LNCaP clone FGC (cell line): ENCODE measurements at places on chromosomes 1 and 21.

- no peak for DNase-seq
Observed at GRCh38 chr1:212067787-212068186, 32.2 kb downstream of the DTL start.

GRCh38 chr1:25562101-25562927 lies 18.9 kb downstream of the LDLRAP1 start:
- DNase-seq = no peak

- DNase-seq = no peak
Observed at GRCh38 chr1:171127501-171127900, 36.8 kb downstream of the FMO3 start.

DNA sequence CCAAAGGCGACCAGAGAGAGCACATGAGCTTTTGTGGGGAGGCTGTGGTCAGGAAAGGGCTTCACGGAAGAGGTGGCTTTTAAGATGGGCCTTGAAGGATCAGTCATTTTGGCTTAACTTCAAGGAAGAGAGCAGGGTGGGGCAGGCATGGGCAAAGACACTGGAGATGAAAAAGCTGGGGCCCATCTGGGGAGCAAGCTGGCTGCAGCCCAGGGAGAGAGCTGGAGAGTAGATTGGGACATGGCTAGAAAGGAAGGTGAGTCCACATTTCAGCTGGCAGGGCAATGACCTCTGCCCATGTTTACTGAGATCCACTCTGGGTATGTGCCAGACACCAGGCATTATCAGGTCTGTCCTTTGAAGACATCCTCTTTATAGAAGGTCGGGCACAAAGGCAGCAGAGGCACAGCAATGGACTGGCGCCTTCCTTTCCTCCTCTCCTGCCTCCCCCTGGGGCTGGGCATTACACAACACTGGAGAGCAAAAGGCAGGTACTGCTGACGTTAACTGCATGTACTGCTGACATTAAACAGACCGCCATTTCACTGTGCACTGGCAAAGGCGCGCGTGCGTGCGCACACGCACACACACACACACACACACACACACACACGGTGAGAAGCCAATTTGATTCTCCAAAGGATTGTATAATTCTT lies 2.2 kb upstream of the UBXN10 start:
- DNase-seq = no peak

DNA sequence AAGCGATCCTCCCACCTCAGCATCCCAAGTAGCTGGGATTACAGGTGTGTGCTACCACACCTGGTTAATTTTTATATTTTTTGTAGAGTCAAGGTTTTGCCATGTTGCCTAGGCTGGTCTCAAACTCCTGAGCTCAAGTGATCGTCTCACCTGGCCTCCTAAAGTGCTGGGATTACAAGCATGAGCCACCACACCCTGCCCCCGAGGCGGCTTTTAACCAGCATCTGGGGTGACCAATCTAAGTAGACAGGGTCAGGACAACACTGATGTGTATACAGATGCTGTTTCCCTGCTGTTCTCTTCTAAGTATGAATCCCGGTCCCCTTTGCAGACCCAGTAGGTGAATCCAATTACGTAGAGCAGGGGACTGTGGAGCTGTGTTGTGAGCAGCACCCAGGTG lies 23.9 kb downstream of the THAP3 start:
- DNase-seq = no peak

GRCh38 chr1:107926436-107927080 lies 38.4 kb downstream of the VAV3 start:
- no peak for DNase-seq

DNA sequence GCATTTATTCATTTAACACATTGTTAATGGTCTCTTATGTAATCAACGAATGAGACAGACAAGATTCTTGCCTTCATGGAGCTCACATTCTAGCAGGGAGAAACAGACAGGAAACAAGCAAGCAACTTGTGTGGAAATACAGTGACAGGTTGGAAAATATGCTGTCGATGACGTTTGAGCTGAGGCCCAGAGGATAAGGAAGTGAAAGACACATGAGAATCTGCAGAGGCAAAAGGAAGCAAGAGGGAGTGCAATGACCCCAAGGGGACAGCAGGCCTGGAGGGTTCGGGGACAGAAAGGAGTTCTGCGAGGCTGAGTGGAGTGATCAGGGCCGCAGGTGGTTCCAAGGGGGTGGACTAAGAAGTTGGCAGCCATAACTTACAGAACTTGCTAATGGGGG lies 60.6 kb upstream of the AKT3 start:
- DNase-seq = no peak

GRCh38 chr1:18636596-18637508 lies 6.2 kb downstream of the PAX7 start:
- no peak for DNase-seq

DNA sequence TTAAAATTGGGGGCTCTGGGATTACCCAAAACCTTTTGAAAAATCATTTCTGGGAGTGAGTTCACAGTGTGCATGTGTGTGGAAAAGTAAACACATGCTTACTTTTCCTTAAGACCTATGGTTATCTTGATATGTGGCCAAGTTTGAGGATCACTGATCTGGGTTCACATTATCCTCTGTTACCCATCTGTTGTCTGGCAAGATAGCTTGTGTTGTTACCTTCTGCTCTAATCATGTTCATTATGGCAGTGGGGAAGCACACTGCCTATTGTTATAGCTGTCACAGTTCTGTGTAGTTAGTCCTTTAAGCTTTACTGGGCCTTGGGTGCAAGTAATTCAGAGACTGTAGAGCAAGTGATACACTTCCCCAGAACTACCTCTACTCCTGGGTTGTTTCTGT lies 5.0 kb downstream of the CTBS start:
- DNase-seq = no peak

- DNase-seq = no peak
Observed at GRCh38 chr1:94970783-94971182, 43.9 kb upstream of the CNN3 start.

DNA sequence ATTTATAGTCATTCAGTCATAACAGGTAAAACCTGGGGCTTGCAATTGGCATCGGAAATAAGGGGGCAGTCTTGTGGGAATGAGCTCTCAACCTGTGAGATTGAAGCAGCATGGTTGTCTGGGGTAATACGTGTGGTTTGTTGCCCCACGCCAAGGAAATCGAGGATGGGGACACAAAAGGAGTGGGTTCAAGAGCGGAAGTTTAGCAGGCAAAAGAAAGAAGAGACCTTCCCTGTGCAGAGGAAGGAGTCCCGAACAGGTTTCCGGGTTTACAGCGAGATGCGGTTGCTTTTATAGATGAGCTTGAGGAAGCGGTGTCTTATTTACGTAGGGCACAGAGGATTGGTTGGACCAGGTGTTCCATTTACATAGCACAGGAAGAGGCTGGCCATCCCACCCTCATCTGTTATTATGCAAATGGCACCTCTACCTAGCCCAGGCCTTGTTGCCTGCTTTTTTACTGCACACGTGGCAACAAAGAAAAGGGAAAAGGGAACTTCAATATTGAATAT lies 37.3 kb downstream of the IFNAR1 start:
- peak; percentile 28 for DNase-seq

DNA sequence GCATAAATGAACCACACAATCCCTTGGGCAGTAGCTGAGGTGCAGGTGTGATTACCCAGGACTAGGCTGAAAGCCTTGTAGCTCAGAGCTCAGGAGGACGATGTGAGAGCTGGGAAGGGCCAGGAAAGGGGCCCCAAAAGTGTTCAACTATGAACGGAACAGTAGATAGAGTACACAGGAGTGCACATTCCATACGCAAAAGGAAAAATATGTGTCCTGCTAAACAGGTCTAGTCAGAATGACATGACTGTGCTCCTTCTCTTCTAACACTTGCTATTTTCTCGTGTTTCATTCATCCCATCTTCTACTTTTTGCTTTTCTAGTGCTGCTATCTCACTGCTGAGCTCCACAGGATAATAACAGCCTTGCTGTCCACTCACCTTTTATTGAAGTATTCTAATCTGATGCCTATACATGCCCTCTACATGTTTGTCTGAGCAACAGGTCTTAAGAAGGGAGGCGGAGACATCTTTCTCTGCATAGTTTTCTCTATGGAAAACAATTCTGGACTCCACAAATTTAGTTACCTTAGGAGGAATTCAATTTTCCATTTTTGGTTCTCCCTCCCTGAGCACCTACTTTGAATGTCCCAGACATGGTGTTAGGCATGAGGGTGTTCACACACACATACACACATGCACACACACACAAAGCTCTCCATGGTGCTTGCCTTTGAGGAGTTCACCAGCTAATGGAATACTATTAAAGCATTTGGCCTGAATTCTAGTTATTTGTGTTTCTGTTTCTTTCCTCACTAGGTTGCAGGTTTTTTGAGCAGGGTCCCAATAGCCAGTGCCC lies 3.4 kb downstream of the S100A10 start:
- DNase-seq = no peak

- DNase-seq = no peak
Observed at GRCh38 chr1:237709355-237709754, 181.4 kb downstream of the ZP4 start.

DNA sequence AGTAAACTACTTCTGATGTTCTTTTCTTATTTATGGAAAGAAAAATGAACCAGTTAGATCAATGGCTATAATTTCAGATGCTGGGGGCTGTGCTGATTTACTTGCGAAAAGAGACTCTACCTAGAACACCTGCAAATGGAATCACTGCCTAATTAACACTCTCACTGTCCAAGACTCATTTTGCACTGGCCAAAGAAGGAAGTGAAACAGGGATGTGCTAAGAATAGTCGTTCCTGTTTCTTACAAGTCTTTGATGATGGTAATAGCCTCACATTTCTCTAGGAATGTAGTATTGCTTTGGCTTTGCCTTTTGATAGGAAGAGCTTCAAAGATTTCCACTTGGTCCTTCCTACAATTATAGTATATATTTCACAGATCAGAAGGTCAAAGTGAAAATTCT lies 12.7 kb upstream of the TSNAX start:
- DNase-seq = no peak

- no peak for DNase-seq
Observed at GRCh38 chr1:156581661-156582387, 2.3 kb downstream of the TTC24 start.

DNA sequence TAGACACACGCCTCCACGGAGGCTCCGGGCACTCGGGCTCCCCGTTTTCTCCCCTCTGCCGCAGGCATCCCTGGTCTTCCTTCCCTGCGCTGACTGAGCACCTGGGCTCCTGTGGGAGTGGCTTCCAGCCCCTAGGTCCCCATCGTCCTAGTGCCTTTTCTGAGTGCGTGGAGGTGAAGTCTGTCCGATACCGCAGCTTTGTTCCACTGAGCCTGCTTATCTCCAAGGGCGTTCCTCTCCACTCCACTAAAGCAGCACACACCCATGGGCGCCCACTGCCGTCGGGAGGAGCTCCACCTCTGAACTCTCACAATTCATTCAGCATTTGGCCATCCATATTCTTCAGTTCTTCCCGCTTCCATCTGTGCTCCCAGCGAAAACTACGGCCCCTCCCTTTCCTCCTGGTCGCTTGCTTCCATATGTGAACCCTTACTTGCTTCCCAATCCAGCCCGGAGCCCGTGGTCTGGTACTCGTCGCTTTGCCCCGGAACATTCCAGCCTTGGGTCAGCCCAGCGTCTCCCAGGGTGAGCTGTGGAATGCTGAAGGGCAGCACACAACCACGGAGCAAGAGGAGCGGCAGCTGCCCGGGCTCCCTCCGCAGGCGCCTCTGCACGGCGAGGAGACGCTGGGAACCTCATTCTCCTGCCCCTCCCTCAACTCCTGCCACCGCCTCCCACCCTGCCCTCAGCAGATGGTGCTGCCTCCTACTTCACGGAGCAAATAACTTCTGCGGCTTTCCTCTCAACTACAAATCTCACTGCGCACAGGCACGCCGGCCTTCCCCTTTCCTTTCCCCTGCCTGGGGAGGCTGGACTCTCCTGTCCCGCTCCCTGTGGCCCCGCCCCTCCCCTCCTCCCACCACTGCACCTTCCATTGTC lies 27.5 kb downstream of the ATP8B2 start:
- no peak for DNase-seq

DNA sequence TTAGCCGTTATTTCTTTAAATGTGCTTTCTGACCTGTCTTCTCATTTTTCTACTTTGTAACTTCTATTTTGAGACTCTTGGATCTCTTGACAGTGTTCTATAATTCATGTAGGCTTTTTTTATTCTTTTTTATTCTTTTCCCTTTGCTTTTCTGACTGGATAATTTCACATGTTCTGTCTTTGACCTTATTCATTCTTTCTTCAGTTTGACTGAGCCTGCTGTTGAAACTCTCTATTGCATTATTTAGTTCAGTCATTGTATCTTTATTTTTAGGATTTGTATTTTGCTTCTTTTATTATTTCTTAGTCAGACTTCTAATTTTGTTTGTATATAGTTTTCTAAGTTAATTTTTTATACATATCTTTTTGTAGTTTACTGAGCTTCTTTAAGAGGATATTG lies 66.1 kb downstream of the DNAH14 start:
- no peak for DNase-seq

DNA sequence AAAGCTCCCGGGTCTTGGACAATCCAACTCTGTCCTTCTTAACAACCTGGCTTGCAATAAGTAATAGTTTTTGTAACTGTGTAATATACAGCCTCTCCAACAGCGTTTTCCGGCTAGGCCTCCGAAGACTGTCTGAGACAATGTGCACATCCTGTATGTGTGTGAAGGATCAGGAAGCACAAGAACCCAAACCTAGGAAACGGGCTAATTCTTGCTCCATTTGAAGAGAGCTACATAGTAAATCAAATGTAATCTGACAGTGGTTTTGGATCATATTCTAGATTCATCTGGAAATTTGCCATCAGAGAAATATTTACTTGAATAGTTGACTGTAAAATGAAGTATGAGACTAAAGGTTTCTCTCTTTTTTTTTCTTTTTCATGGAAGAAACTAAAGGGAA lies 1.2 kb downstream of the GPR52 start:
- no peak for DNase-seq

GRCh38 chr1:168613691-168614231 lies 37.4 kb downstream of the XCL1 start:
- DNase-seq = no peak

DNA sequence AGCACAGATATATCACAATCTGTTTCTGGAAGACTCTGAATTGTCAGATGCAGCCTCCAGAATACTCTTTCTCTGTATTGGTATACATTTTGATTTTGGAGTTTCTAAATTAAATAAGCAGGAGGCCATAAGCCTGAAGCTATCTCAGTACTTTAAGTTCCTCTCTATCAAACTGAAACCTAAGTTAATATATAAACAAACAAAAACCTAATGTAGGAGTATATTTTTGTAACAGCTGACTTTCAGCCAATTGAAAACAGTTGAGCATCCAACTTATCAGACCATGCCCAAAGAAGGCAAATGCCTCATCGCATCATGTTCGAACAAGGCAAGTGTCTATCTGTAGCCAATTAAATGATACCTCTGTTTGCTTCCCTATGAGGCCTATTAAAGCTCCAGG lies 1054.4 kb downstream of the AMY1C start:
- no peak for DNase-seq

- no peak for DNase-seq
Observed at GRCh38 chr1:97207868-97208267, 486.3 kb downstream of the PTBP2 start.

DNA sequence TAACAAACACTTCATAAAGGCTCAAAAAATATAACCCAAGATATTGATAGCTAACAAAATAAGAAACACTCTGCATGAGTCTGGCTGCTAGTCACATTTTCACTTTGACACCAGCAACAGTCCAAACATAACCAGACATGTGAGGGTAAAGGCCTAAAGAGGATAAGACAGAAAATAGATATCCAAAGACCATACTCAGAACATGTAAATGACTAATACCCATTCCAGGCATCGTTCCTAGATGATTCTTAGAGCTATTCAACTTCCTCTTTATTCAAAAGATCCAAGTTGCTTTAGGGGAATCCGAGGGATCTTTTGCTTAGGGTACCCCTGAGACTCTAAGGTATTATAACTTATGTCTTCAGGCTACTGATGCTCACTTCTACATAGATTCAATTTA lies 5.1 kb downstream of the COL24A1 start:
- no peak for DNase-seq
